Umbilical cord (tissue), 2 donors: ENCODE measurements at places on chromosomes 4 and X. TPM values are rescaled to one million over a fixed set of nuclear protein-coding genes. Genes with fewer than 3 reads are reported as not detected.

The GPC4 gene
- total RNA-seq: 17.1 TPM

The CPZ gene
- 80.4 TPM for total RNA-seq

The TRIM75 gene
- 1.2 TPM for total RNA-seq

The GLRB gene
- total RNA-seq: 9.1 TPM

The NUDT11 gene
- 4.3 TPM for total RNA-seq

The CXCL1 gene
- 56.1 TPM for total RNA-seq

The PRKG2 gene
- total RNA-seq: 0.96 TPM

The TRIML1 gene
- not detected for total RNA-seq

The MAGEB17 gene
- not detected for total RNA-seq

- DNase-seq: no peak
Observed at GRCh38 chr4:86657910-86658309, 63.8 kb downstream of the PTPN13 start.

DNA sequence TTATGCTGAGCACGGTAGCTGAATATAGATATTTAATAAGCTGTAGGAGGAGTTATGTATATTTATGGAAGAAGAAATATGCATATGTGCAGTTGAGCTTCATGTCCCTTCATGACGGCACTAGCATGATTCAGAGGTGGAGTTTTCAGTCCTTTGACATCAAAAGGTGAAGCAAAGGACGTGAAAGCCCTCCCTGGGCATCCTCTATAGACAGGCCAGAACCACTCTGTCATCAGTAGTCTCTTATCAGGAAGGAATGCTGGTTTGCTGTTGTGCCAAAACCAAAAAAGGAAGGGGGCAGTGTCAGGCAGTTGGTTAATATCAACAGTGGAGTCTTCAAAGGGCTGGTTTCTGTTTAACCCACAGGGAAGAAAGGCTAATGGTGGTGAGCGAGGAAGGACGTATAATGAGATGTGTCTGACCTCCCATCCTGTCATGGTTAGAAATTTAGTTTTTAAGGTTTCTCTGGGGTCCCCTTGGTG, 23.5 kb upstream of the IL2 start:
- DNase-seq: peak; percentile 83

DNA sequence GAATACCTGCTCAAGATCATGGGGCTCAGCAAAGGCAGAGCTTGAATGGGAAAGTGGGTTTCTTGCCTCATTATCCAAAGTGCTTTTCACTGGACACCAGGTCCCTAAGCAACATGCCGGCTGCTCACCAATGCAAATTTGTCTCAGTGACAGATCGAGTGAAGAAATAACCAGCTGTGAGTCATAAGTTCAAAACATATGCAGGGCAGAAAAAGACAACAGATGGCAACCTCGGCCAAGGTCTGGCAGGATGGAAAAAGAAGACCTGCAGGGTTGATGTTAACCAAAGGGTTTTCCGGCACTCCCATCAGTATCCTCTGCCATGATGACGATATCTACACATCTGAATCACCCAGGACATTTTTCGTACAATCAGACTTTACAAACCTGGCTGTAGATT, 124.1 kb downstream of the AFAP1 start:
- DNase-seq: no peak

DNA sequence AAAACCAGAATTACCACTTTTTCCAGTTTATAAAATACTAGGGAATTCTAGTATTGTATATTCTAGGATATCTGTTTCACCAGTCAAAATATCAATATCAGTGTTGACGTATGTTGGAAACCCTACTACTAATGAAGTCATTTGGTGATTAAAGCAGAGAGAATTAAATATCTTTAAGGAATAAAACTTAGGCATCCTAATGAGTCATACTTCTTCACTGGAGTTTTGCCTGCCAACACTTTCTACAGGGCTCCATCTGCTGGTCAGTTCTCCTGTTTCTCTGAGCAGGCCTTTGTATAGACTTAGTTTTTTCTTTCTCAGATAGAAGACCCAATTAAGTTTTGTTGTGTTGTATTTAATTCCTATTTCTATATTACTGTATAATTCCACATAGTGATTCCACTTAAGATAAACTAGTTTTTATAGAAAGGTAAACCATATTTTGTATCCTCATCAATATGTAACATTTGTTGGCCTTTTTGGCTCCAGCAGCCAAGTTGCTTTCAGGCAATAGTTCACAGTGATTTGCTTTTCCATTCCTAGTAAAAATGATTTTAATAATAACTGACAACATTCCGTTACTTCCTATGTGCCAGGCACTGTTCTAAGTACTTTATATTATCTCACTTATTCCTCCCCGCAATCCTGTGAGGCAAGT, 3.5 kb downstream of the AP1AR start:
- DNase-seq: peak; percentile 91

DNA sequence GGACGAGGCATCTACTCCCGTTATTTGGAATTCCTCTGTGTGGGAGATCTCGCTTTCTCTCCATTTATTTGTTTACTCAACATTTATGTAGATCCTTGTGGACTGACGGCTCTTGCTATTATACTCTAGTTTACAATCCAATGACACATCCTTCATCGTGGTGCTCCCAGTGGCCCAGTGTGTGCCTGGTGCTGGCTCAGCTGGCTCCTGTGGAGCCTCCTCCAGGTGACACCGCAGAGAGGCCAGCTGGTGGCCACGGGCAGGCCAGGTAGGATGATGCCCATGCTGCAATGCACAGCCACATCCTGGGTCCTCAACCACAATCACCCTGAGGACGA, 84.0 kb upstream of the AFAP1 start:
- DNase-seq: no peak

GRCh38 chr4:43716721-43717395, 731.8 kb downstream of the KCTD8 start:
- DNase-seq: no peak

- no peak for DNase-seq
Observed at GRCh38 chr4:151013491-151013890, 1.6 kb downstream of the LRBA start.

DNA sequence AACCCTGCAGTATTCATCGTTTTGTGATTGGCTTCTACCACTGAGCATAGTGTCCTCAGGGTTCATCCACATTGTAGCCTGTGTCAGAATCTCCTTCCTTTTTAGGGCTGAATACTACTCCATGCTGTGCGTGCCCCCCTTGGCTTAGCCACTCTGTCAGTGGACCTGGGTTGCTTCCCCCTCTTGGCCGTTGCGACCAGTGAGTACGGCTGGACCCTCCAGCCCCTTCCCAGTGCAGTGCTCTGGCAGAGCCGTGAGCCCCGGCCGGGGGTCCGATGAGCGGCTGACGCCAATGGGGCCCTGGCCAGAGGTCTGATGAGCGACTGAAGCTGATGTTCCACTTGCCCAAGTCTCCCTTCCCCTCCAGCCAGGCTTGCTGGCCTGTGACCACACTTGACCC, 6.9 kb downstream of the BLOC1S4 start:
- no peak for DNase-seq
